Left lung (tissue), 14 donors: ENCODE measurements at places on chromosomes 5 and 9. TPM values are rescaled to one million over a fixed set of nuclear protein-coding genes. Genes with fewer than 3 reads are reported as not detected.
A peak's percentile ranks its signal among the peaks of the same experiment; 100 is the strongest.

ALAD gene
- polyA plus RNA-seq, result 45.7 TPM

GDA gene
- 0.21 TPM for polyA plus RNA-seq

GRCh38 chr5:149338364-149338763 is 6.9 kb upstream of the GRPEL2 start:
- DNase-seq, result no peak

GRCh38 chr9:11821306-11821975 is 871.7 kb upstream of the TYRP1 start:
- no peak for DNase-seq

DNA sequence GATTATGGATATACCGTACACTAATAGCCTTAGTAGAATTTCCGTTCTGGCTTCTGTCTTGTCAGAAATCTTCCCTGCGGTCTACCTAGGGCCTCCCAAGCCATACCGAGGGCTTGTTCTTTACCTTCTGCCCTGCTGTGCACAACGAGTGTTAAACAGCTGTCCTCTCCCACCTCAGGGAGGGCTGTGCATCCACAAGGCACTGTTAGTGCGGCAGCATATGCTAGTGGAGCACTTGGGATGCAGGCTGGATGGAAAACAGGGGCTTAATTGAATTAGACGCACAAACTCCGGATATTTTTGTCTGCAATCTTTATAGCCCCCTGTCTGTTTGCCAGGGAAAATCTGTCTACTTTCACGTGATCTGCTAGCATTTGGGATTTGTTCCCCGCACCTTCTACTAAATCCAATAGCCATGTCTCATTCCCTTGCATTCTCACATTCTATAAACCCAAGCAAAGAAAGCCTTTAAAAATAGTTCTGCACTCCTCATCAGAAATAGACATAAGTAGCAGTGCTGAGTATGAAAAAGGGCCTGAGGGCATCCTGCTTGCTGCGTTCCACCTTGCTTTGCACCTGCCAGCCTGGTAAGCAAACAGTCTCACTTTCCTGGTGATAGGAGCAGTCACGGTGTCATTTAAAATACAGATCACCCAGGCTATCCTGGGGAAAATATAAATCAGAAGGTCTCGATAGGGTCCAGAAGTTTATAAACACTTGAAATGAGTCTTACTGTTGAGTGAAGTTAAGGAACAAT is 382.6 kb downstream of the RASEF start:
- DNase-seq, result no peak

DNA sequence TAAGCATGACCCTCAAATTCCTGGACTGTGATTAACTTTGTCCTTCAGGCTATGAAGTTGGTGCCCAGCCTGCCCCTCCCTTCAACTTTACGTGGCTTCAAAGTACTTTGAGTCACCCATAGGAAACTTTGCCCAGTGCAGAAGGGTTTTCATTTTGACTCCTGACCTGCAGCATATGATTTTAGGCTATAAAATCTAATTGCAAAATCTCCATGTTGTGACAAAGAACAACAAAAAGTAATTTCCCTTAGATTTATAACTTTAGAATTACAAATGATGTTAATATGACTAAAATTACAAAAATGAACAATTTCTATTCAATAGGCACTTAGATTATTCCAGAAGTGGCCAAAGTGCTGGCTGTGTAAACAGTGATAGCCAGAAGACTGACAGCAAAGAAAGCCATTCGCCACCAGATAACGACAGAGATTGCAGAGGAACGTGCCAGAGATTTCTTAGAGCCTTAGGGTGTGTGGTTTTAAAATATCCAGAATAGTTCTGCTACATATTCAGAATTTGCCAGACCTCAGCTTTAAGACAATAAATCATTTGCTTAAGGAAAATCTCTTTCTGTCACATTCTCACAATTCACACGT is 197.4 kb downstream of the SEMA5A start:
- no peak for DNase-seq

GRCh38 chr9:88663771-88664419 is 128.9 kb downstream of the NXNL2 start:
- DNase-seq, result peak; percentile 47

GRCh38 chr9:18906656-18907395 is 126.2 kb downstream of the SAXO1 start:
- DNase-seq, result no peak
